ENCODE measurements at places on chromosomes 7 and 10.

GRCh38 chr10:67663449-67664087 is 32.4 kb downstream of the CTNNA3 start:
- no peak for DNase-seq

DNA sequence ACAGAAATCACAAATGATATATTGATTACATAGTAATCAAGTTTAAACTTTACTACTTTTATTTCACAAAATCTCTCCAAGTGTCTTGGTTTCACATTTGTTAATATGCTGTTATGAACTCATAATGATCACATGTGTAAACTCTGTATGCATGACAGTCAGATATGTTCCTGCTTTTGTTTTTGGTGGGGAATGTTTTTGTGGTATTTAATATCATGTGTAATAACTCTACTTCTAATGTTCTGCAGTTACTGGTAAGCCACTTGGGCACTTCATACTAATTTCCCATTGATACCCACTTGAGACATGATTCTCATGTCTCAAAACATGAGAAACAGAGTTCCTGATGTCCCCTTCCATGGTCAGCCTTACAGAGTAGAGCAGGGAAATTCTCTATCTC is 109.1 kb upstream of the INHBA start:
- no peak for DNase-seq

- no peak for DNase-seq
These were observed 153.0 kb downstream of the ACTR3B start for GRCh38 chr7:152912511-152912910.

DNA sequence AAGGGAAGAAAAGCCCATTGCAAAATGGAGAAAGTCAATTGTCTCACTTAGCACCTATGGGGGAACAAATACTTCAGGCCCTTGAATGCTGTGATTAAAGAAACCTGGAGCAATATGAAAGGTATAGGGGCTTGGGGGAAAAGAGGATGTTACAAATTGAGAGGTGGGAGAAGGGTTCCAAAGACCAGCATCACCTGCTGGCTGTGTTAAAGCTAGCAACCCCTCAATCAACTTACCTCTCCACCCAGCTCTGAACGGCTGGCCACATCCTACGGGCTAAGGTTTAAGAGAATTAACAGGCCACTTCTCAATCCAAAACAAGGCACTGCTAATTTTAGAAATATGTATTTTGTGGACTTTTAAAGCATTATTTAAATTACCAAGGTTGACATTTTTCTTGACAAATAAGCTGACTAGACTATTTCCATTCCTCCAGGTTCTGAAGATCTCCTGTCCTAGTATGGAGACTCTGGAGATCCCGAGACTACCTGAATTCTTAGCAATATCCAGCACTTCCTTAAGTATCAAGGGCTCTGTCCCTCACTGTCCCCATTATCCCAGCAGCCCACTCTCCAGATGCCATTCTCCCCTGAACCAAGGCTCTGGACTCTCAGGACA is 976 bp upstream of the H2BK1 start:
- DNase-seq, result no peak

DNA sequence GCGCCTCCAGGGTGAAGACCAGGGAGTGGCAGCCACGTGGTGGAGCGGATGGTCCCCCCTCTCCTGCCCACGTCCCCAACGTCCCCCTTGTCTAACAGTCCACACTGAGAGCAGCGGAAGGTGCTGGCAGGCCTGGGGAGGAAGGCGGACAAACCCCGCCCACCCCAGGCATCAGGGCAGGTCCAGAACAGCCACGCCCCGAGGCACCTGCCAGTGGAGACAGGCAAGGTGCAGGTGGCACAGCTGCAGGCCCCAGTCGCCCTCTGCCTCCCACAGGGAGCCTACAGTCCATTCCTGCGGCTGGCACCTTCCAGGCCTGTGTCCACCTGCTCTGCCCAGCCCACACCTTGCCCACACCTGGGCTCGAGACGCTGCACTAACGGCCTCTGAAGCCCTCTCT is 24.9 kb downstream of the CYP2W1 start:
- DNase-seq, result no peak

GRCh38 chr7:120799813-120800475 is 58.0 kb downstream of the TSPAN12 start:
- no peak for DNase-seq

GRCh38 chr7:80415114-80415513 is 96.8 kb downstream of the GNAT3 start:
- DNase-seq, result no peak

DNA sequence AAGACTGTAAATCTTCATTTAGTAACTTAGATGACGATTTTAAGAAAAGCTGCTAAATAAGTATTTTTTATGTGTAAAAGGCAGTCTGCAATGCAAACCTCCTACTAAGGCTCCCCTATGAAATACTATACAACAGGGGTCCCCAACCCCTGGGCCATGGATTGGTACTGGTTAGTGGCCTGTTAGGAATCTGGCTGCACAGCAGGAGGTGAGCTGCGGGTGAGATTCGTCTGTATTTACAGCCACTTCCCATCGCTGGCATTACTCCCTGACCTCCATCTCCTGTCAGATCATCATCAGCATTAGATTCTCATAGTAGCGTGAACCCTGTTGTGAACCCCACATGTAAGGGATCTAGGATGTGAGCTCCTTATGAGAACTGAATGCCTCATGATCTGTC is 580.4 kb downstream of the MAGI2 start:
- DNase-seq, result no peak

DNA sequence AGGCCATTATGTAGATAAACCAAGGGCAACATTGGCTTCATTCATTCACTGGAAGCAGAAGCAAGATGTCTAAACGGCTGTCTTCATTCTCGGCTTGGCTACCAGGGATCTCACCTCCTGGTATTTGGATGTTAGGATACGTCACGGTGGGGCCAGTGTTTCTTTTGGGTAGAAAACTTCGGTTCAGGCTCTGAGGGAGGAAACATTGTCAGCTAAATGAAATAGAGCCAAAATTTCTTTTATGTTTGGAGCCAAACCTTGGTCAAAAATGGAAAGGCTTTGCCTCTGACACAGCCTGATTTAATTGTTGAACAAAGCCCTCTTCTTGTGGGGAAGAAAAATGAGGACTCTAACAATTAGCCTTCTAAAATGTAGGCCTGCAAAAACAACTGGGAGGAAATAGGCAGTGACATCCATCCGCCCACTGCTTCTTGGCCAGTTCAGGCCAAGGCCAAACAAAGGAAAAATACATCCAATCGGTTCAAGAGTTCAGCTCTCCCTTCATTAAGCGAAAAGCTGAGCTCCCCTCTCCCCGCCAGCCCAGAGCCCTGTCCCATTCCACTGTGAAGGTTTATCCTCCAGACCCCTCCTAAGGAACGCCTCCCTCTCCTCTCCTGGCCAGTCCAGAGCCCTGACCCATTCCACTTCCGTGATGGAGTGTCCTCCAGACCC is 44.4 kb downstream of the PFKFB3 start:
- DNase-seq, result peak; percentile 52

DNA sequence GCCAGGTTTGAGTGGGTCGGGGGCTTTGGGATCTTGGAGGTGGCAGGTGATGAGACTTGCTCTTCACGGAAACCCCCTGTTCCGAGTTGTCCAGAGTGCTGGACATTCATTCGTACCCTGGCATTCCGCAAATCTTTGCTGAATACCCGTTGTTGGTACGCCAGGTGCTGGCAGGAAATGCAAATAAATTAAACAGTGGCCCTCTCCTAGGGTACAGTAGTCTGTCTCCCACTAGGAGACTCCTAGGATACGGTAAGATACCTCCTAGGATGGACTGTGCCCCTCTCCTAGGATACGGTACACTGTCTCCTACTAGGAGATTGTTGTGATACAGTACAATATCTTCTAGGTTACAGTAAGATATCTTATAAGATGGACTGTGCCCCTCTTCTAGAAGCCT is 544 bp downstream of the SEC23IP start:
- no peak for DNase-seq

DNA sequence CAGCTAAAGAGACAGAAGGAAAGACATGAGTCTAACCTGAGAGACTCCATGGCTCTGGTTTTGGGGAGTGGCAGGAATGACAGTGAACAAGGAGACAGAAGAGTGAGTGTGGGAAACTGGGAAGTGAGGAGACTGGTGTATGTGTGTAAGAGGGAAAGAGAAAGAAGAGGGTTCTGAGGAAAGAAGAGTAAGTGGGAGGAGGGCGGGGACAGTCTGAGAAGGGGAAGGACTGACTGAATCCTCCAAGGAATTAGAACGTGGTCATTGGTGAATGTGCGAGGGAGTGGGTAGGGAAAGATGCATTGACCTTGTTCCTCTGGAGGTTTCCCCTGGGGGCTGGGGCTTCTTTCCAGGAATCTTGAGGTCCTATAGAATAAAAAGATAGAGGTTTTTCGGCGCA is 26.6 kb downstream of the WNT8B start:
- DNase-seq, result no peak

DNA sequence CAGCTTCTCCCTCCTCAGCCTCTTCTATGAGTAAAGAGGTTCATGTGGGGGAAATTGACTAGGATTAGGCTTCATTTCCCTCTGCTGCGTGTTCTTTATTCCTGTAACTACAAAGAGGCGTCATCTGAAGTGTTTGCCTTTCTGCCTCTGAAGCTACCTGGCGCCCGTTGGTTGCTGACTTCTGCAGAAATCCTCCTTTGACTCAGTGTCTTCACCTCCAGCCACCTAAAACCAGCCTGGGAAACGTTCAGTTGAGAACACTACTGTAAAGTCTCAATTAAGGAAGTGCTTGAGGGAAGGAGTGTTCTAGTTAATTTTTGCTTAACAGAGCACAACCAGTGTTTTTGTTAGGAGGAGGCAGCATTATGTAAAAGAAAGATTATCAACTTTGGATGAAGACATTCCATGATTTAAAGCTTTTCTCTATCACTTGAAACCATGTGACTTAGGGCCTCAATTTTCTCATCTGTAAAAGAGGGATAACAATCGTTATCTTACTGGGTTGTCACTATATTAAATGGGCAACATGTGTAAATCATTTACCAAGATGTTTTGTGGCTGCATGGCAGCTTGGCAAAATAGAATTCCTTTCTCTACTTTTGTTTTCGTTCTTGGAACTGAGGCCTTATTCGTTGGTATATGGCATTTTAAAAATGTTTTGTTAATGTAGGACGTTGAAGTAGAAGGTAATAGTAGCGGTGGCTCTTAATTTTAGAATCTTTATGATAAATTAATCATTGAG is 642.9 kb downstream of the SDK1 start:
- DNase-seq, result peak; percentile 39

DNA sequence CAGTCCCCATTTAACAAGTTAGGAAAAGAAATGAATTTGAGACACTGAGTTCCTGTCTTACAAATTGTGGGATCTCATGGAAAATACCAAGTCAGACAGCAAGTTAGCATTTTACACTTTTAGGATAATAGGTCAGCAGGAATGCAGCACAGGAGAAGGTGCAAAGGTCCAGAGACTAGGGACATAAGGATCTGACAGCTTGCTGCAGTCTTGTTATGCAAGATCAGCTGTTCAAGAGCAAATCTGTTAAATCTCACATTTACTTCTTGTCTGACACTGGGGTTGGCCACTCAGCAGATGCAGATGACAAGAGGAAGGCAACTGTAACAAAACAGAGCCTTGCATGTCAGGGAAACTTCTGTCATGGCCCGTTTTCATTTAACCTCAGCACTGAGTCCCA is 239.6 kb downstream of the PHF14 start:
- no peak for DNase-seq

DNA sequence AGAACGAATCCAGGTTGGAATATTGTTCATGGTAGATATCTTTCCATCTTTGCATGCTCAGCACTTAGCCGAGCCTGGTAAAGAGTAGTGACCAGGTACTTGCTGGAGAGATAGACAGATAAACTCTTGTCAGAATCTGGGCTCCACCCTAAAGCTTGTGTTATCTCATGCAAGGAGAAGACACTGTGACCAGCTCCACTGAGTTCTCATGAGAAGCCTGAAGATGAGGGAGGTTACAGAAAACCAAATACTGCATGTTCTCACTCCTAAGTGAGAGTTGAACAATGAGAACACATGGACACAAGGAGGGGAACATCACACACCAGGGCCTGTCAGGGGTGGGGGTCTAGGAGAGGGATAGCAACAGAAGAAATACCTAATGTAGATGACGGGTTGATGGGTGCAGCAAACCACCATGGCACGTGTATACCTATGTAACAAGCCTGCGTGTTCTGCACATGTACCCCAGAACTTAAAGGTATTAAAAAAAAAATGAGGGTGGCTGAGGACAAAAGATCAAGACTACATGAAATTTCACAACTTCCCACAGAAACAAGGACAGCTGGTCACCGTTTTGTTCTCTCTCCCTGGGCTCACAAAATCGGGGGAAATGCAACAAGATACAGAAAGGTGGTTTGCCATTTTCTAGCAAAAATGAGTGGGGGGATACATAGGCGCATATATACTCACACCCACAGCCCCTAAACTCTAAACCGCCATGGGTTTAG is 17.4 kb downstream of the DLG5 start:
- no peak for DNase-seq

DNA sequence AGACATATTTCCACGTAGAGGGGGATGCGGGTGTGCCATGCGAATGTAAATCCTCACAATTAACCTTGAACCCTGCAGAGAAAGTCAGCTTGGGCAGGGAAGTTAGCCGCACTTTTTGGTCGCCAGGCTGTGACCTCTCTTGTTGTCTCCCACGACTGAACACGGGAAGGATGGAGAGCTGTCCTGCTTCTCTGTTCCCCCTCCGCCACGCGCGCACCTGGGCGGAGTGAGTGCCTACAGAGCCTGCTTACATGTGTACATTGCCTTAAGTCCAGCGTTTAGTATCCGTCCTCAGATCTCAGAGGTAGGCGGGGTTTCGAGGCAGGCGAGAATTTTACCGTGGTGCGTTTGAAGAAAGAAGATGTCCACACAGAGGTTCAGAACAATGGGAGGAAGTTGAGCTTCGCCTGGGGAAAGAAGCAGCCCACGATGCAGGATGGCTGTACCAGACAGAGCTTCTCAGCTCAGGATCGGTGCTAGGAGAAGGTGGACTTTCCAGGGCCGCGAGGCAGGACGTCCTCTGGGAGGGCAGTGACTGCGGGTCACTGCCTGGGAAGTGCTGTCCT is 482 bp upstream of the ERCC6 start:
- DNase-seq, result no peak

- DNase-seq, result no peak
These were observed 55.7 kb upstream of the PTER start for GRCh38 chr10:16381083-16381482.

- DNase-seq, result peak; percentile 95
These were observed 270.3 kb downstream of the ELFN1 start for GRCh38 chr7:1940402-1940786.

- DNase-seq, result no peak
These were observed 201.1 kb downstream of the BAMBI start for GRCh38 chr10:28878236-28878970.

- no peak for DNase-seq
These were observed 45.2 kb downstream of the GRK5 start for GRCh38 chr10:119252470-119253151.

GRCh38 chr10:104417637-104418292 is 64.1 kb downstream of the CFAP58 start:
- no peak for DNase-seq

- DNase-seq, result no peak
These were observed 530.2 kb downstream of the PTPRN2 start for GRCh38 chr7:158057446-158057845.

GRCh38 chr7:129030440-129030839 is 24.5 kb downstream of the TNPO3 start:
- no peak for DNase-seq

Data from foreskin melanocyte (primary cell).